ENCODE measurements at places on chromosomes 5 and 9.
A peak's percentile ranks its signal among the peaks of the same experiment; 100 is the strongest.

- DNase-seq: peak; percentile 69
Observed at GRCh38 chr5:102762095-102762534, 7.0 kb downstream of the PAM start.

DNA sequence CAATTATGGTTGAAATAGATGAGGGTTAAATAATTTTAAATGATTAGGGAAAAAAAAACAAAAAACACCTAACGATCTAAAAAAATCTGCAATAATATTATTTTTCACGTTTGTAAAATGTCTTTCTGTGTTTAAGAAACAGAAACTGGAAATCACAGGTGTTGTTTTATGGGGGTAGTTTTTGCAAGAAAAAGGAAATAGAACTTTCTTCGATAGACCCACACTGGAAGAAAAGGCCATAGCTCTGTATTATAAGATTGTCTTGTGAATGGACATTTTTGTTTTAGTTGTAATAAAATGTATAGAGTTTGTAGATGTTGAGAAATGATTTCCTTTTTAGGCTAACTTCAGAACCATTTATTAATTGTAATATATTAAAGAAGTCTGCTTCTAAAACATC lies 5.5 kb downstream of the CSNK1G3 start:
- DNase-seq: no peak

- DNase-seq: peak; percentile 73
Observed at GRCh38 chr9:98908897-98909634, 34.6 kb upstream of the COL15A1 start.

GRCh38 chr9:130608554-130609134 lies 29.3 kb downstream of the FUBP3 start:
- no peak for DNase-seq

- no peak for DNase-seq
Observed at GRCh38 chr5:91146230-91146629, 236.9 kb downstream of the ARRDC3 start.

- no peak for DNase-seq
Observed at GRCh38 chr9:68896486-68896885, 117.4 kb downstream of the PRKACG start.

- no peak for DNase-seq
Observed at GRCh38 chr9:133619791-133620190, 10.6 kb upstream of the FAM163B start.

- DNase-seq: no peak
Observed at GRCh38 chr5:149740341-149740740, 10.2 kb downstream of the PPARGC1B start.

- no peak for DNase-seq
Observed at GRCh38 chr5:108857905-108858304, 110.2 kb downstream of the FER start.

- no peak for DNase-seq
Observed at GRCh38 chr9:88829276-88829675, 162.0 kb upstream of the S1PR3 start.

DNA sequence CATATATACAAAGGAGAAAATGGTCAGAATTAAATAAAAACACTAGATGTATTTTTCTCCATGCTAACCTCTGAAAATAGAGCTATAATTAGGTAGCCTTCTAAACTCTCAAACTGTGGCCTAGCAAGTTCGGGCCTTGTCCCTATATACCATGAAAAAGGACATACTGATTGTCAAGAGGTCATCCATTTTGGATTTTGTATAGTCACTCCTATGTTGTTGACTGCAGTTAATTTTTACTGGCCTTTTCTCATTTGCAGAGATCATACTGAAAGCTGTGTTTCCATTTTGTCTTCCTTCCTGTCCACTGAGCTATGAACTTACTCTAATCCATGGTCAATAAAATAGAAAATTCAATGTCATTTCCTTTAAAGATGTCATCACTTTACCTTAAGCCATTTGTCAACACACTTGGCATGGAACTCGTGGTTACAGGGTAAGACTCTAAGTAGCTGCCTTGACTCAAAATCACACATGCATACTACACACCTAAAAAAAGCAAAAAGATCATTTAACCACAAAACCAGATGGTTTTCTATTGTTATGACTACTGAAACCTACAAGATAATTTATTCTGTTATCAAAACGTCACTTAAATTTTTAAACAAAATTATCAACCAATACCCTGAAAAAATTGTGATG lies 58.0 kb downstream of the RNF38 start:
- DNase-seq: no peak

GRCh38 chr5:26487553-26487952 lies 550.8 kb downstream of the CDH9 start:
- no peak for DNase-seq

- DNase-seq: no peak
Observed at GRCh38 chr5:138245717-138246116, 28.7 kb downstream of the GFRA3 start.

DNA sequence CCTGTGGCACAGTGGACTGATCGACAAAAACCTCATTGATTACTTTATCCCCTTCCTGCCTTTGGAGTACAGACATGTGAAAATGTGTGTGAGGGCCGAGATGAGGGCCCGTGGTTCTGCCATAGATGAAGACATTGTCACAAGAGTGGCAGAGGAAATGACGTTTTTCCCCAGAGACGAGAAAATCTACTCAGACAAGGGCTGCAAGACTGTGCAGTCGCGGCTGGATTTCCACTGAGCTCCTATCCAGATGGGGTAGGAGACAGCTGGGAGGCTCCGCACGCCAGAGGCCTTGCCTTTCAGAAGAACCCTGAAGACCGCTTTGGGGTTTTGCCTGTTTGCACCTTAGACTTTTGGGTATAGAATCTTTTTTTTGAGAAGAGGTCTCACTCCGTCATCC lies 6.4 kb downstream of the TOR1B start:
- DNase-seq: no peak

- DNase-seq: peak; percentile 66
Observed at GRCh38 chr9:109806506-109807115, 26.6 kb downstream of the PALM2AKAP2 start.

DNA sequence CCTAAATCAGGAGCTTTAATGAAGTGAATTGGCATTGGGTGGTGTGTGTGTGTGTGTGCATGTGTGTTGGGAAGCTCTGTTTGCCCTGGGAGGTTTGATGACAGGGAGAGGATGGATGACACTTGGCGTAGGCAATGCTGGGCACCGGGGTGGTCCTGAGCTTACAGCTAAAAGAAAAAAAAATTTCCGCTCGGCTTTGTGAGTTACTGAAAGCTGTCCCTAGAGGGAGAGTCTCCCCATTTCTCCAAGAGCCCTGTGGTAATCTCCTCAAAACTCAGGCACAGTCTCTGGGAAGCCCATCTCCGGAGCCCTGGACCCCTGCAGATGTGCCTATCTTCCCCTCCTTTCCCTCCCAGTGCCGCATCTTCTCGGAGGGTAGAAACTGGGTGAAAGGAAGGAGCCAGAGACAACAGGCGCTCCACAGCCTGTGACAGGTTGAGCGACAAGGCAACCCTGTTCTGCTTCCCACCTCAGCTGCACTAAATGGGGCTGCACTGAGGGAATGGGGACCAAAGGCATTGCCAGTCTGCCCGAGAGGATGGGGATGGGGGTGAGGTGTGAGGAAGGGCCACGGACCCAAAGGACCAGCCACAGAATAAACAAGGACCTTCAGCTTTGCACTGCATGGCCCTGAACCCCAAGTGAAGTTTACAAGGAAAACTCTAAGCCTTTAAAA lies 35.8 kb upstream of the TIFAB start:
- no peak for DNase-seq

DNA sequence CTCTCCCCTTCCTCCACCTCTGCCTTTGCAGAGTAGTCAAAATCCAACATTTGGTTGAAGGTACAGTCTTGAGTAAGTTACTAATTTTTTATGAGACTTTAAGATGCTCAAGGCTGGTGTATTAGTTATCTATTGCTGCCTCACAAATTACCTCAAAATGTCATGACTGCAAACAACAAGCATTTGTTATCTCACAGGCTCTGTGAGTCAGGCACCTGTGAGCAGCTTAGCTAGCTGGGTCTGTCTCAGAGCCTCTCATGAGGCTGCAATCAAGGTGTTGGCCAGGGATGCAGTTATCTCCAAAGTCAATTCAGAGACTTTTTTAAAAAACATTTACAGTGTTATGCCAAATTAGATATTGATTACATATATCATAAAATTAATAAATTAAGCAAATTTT lies 371.3 kb upstream of the RGMB start:
- no peak for DNase-seq

GRCh38 chr9:83041771-83042170 lies 21.2 kb downstream of the RASEF start:
- DNase-seq: no peak

DNA sequence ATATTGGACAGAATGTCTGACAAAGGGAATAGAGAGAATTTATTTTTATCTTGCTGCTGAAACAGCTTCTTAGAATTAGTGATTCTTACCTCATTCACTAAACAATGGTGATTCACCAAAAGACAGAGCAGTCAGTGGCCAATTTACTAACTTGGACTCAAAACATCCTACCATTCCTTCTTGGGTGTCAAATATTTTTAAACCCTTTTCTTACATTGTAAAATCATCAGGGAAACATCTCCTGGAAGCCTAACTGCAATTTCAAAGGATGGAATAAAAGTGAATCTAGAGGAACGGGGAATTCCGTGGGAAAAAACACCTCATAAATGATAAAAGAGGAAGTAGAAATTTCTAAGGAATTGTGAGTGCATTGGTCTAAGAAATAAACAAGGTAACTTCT lies 97.7 kb downstream of the LHFPL2 start:
- no peak for DNase-seq

- peak; percentile 19 for DNase-seq
Observed at GRCh38 chr5:96483878-96484277, 50.8 kb upstream of the PCSK1 start.

DNA sequence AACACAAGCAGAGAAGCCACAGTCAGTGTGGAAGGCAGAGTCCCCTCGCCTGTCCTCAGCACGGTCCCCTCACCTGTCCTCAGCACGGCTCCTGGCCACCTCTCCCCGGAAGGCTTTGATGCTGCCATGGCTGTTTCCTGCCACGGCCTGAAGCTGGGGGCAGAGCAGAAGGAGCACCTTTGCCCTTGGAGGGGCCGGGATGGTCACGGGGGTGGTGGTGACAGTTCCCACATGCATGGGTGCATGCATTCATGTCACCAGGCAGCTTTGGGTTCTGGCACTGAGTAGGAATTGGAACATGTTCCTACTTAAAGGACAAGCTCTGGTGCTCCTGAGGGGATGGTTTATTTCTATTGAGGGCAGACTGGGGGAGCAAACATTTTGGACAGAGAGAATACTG lies 57.8 kb upstream of the PHYKPL start:
- no peak for DNase-seq

- peak; percentile 96 for DNase-seq
Observed at GRCh38 chr5:54329731-54330709, 19.6 kb upstream of the ARL15 start.

DNA sequence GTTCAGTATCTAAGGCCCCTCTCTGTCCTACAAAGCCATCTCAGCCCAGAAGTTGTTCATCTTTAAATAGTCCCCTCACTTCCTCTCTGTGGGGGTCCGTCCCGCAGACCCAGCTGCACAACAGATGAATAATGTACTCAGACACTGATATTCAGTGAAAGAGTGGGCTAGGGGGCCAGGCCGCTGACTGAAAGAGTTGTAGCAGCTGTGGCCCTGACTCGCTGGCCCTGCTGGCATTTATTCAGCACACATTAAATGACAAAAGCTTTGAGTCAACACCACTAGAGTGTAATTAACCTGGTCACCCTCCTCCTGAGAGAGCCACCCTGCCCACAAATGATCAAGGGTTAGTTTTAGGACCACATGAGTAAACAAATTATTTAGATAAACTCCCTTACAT lies 76.3 kb downstream of the MED10 start:
- DNase-seq: no peak

DNA sequence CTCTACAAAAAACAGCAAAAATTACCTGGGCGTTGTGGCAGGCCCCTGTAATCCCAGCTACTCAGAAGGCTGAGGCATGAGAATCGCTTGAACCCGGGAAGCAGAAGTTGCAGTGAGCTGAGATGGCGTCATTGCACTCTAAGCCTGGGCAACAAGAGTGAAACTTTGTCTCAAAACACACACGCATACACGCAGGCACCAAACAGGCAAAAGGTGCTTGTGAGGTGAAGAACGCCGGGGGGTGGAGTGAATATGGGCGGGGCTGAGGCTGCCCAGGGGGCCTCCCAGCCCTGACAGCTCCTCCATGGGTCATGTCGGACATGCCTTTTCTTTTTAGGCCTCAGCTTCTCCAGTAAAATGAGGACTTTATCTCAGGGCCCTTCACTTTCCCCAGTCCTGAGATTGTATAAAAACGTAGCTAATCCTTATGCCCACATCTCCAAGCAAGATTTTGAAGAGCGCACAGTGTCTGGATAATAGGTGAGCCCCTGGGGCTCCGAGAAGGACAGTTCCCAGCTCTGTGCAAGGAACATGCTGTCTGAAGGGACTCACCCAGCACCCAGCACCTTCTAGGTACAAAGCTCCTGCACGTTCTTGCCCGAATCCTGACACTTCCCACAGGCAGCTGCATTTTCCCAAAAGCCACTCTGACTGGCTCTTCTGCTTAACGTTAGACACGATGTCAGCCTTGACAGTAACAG lies 168.3 kb downstream of the COL23A1 start:
- DNase-seq: no peak

- DNase-seq: no peak
Observed at GRCh38 chr5:116546033-116546742, 28.4 kb downstream of the SEMA6A start.

DNA sequence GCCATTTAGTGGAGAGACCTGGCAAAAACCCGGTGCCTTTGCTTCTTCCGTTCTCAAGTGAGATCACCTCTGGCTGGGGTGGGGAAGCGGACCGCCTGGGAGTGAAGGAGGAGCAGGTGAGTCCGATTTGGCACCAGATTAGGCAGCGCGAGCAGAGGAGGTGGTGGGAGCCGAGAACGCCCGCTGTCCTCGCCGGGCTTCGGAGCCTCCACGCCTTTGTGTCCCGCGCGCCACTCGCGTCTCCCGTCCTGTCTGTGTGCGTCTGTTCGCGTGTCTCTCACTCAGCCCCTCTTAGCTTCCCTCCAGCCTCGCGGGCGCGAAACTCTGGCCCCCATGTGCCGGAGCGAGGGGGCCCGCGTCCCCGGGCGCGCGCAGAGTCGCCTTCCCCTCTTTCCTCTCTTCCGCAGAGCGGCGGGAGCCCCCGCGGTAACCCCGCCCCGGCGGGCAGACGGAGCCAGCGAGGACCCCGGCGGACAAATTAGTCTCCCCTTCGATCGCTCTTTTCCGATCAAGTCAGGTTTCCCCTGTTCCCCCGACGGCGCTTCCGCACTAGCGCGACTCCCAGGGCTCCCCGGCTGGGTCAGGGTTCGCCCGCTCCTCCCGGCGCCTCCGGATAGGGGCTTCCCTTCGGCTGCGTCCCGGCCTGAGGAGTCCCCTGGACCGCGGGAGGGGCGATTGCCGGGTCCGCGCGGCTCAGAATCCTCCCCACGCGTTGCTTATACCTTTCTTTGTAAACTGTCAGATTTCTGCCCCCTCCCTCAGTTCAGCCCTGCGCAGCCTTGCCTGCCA lies 7.1 kb downstream of the POU4F3 start:
- no peak for DNase-seq

DNA sequence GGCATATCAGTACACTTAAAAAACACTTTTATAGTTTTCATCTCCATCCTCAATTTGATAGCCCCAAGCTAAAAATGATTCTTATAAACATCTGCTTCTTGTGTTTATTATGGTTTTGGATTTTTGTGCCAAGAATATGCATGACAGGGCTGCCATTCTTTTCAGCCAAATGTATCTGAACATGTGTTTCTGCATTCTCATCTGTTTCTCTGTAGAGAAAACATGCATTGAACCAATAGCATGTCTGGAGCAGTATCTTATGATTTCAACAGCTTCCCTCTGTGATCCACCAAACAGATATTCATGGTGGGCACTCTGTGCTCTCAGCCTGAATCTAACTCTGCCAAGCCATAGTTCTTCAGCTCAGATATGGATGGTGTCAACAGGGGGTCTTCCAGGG lies 99.3 kb upstream of the ERCC6L2 start:
- DNase-seq: no peak

- DNase-seq: peak; percentile 67
Observed at GRCh38 chr5:148998174-148998797, 64.6 kb downstream of the SH3TC2 start.
